ENCODE measurements at places on chromosomes 13 and 19.

- DNase-seq: no peak
These were observed 3.6 kb downstream of the TMEM161A start for GRCh38 chr19:19134687-19135158.

GRCh38 chr13:109744512-109745051 is 41.8 kb downstream of the IRS2 start:
- no peak for DNase-seq

DNA sequence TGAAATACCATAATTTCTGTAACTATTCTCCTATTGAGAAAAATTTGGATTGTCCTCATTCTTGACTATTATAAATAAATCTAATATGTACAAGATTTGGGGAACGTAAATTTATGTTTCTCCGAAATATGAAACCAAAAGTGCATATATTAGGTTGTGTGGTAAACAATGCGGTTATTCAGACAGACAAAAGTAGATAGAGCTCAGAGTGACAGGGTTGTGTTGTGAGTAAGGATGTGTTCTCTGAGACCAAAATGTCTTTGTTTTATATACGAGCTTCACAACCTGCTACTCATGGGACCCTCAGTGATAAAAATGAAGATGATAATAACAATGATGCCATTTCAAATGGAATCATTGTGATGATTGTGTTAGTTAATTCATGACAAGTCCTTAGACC is 796.3 kb upstream of the SLC10A2 start:
- no peak for DNase-seq

GRCh38 chr19:40078377-40078776 is 12.4 kb downstream of the ZNF780A start:
- DNase-seq: no peak

- DNase-seq: no peak
These were observed 4.0 kb downstream of the RDH13 start for GRCh38 chr19:55058781-55059610.

DNA sequence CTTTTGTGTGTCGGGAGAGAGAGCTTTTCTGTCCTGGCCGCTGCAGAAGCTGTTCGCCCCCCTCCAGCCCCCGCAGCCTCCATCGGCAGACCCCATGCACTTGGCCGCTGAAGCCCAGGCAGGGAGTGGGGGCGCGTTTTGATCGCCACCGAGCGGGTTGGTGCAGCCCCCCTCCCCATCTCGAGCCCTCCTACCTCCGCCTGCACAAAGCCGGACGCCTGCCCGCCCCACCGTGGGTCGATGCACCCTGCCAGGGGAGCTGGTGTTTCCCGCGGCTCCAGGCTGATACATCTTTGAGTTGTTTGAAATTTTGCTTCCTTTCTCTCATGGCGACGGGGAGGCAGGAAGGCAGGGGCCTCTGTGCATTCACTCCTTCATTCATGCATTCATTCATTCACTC is 16.4 kb upstream of the ONECUT3 start:
- no peak for DNase-seq

DNA sequence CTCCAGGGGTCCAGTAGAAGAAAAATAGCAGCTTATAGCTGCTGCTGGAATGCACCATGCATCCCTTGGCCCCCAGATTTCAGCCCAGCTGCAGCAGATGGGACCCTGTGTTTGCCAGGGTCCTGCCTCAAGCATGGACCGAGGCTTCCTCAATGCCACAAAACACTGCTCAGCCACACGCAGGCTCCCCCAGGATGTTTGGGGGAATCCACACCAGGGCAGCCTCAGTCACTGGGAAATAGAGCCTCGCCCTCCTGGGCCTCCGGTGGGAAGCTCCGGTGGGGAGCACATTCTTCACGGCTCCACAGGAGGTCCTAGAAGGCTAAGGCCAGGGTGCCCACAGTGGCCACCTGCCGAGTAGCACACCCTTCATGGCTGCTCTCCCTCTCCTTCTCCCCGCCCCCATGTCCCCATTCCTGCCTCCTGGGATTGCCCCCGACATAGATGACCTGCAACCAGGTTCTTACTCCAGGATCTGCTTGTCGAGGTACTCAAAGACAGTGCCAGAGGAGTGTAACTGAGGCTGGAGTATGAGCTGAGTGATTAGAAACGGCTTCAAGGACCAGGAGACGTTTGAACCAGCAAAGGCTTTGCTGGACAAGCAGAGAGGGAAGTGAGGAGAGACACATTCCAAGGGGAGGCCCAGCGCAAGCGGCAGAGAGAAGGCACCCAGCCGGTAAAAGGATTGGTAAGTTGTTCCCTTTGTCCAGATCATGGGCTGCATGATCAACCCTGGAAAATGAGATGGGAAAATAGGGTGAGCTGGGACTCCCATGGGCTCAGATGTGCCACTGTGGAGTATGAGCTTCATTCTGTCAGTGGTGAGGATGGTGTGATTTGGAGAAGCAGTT is 110.7 kb upstream of the UQCRFS1 start:
- DNase-seq: no peak
